ENCODE measurements at places on chromosomes 6 and 20.
A peak's percentile ranks its signal among the peaks of the same experiment; 100 is the strongest.

DNA sequence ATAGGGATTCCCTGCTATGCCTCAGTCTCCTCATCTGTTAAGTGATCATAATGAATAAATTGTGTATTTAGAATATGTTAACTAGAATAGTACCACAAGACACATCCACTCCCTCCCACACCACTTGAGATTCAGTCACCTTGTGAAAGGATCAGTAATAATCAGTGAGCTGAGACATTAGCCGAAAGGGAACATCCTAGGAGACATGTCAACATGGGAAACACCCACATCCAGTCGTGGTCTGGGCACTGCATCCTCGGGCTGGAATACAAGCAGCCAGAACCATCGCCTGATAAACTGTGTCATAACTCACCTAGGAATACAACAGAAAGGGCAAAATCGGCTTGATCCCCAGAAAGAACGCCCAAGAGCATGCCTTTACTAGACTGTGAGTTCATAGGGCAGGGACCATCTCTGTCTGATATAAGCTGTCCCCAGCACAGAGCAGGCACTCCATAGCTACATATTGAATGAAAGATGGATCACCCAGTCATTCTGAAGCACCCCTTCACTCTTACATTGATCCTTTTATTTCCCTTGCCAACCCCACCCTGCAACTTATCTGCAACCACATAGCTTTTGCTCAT lies 23.9 kb downstream of the RIPOR2 start:
- DNase-seq, result no peak

GRCh38 chr6:44041461-44042260 lies 85.6 kb downstream of the MRPL14 start:
- no peak for DNase-seq

GRCh38 chr6:6379573-6379972 lies 59.1 kb upstream of the F13A1 start:
- DNase-seq, result no peak

DNA sequence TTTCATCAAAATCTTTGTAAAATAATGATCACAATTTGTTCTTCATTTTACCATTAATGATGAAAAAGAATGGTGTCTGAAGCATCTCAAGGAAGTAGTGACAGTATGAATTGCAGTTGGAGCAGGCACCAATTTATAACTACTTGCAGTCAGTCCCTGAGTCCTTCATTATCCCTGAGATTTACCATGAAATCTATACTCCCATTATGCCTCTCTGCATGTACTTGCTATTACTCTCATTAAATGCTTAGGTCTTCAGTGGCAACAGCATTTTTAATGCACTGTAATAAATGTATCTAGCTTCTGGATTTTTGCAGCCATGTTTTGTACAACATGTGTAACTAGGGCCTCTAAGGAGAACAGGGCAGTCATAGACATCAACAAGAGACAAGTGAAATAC lies 708.8 kb downstream of the EYS start:
- no peak for DNase-seq

DNA sequence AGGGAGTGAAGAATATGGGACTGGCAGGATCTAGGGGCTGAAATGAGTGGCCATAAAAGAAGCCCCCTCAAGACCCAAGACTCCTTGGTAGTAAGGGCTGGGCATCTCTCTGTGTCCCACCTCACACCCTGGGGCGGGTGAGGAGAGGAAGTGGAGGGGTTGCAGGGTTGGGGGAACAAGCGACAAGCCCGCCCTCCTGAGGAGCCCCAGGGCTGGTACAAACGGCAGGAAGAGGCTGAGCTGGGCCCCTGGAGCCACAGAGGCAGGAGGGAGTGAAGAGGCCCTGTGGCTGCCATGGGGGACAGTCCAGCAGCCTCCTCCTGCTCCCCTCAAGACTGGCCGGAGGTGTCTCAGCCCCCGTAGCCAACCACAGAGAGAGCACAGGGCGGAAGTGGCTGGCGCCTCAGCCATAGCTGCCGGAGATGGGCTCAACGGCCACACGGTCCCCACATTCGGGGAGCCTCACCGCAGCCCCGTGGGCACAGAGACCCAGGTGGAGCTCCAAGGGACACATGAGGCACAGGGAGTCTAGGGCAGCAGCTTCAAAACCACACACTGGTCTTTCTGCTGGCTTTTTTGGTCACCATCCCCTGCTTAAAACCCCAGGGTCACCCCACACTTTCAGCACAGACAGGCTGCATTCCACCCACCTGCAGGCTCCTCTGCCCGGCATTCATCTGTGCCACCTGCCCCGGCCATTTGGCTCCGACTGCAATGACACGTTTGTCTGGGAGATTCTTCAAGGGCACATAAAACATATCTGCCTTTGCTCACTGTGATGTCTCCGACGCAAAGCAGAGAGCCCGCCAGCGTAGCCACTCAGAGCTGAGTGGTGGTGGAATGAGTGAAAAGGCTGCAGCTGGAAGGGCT lies 524 bp downstream of the C20orf203 start:
- no peak for DNase-seq

DNA sequence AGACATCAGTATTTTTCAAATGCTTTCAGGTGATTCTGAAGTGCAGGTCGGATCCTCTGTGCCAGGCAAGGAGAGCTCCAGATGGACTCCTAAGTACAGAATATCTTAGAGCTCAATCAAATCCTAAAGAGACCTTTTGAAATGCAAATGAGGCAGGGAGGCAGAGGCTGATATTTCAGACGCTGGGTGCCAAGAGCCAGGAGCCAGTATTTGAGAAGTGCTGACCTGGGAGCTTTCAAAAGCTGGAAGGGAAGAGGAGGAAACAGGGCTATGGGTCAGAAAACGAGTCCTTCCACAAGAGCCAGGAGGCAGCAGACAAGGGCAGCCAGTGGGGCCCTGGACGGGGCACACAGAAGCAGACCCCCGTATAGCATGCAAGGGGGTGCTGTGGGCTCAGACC lies 46.1 kb upstream of the DSN1 start:
- DNase-seq, result peak; percentile 75

- DNase-seq, result no peak
These were observed 118.5 kb upstream of the SYNDIG1 start for GRCh38 chr20:24350923-24351368.

DNA sequence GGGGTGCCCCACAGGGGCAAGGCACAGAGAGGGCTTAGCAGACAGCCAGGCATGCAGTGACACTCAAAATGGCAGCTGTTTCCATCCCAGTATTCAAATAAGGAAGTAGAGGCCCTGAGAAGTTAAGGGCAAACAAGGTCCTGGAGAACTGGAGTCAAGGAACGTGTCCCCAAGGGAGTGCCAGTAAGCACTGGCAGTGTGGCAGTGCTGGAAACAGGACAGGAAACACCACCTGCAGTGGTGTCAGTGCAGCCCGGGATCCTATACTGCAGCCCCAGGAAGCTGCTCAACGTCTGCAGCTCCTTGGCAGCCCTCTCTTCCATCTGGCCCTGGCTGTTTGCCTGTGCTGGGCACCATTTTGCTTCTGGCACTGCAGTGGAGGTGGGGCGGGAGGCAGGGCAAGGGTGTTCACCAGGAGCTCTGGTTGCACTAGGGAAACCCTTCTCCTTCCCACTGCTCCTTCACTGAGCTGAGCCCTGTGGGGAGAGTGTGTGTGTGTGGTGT lies 56.3 kb downstream of the EDN3 start:
- DNase-seq, result no peak

DNA sequence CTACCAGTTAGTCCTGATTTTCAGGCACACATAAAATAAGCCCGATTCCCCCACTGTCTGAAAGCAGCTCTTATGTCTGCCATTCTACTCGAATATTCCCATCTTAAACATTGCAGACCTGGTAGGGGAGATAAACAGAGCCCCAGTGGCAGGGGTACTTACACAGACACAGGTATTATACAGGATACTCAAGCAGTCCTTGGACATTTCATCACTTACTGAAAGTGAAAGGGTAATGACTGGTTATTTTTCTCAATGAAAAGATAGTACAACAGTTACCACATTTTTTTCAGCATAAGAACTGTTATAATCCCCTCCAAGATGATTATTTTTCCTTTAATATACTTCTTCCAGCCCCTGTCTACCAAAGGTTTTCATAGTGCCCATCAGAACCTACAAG lies 37.8 kb downstream of the TRPC4AP start:
- DNase-seq, result no peak

DNA sequence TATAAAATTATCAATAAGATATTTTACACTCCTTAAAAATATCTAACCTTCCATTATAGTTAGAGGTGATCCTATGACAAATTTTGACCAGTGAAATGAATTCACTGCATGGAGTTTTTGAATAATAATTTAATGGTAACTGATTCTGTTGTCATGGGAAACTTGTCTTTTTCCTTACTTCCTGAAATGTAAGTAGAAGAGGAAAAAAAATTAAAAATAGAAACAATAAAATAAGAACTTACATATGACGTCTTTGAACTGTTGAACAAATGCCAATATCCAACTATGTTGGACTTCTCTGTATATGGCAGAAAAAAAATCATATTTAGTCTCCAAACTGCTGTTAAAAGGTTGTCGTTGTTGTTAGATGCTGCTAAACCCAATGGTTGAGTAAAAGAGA lies 26.3 kb downstream of the PPP1R14C start:
- DNase-seq, result no peak

GRCh38 chr6:108801366-108801765 lies 46.9 kb upstream of the ARMC2 start:
- no peak for DNase-seq

GRCh38 chr6:143061597-143062385 lies 1.1 kb downstream of the AIG1 start:
- no peak for DNase-seq

DNA sequence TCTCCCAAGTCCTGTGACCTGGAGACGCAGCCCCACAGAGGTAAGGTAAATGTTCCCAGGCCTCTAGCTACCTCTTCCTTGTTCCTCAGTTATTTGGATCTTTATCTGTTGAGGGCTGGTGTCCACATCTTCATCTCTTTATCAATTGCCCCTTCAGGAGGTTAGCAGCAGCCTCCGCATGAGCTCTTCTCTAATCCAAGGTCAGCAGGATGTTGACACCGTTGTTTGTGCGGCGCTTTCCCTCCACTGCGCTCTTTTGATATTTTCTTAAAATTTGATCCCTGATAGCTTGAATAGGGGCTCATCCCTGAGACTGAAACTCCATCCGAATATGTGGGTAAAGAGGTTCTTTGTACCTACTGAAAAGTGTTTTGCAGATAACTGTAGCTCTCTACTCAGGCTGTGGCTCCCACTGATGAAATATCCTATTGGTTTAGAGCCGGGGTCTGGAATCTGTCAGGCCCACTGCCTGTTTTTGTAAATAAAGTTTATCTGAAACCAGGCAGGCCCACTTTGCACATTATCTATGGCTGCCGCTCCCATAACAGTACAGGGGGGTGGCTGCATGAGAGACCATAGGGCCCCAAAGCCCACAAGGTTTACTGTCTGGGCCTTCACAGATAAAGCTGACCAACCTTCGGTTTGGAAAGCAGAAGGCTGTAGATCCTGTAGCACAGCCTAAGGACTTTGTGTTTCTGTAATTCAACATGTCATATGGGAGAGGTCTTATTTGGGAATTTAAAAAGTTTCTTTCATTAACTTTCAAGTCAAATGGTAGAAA lies 362.6 kb downstream of the QKI start:
- DNase-seq, result no peak

DNA sequence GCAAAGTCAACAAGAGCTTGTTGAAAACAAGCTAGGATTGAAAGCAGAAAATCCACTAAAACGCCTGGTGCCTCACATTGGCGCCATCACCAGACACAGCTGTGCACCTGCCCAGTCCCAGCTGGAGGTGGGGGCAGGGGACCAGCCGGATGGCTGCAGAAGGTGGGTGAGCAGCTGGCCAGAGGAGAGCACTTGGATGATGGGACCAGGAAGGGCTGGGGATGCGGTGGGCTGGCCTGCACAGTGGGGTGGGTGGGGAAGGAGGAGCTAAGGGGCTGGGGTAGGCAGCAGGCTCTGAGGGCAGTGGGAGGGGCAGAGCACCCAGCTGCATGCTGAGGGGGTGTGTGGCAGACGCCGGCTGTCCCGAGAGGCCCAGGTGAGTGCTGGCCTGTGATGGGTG lies 7.1 kb downstream of the CABLES2 start:
- DNase-seq, result no peak

DNA sequence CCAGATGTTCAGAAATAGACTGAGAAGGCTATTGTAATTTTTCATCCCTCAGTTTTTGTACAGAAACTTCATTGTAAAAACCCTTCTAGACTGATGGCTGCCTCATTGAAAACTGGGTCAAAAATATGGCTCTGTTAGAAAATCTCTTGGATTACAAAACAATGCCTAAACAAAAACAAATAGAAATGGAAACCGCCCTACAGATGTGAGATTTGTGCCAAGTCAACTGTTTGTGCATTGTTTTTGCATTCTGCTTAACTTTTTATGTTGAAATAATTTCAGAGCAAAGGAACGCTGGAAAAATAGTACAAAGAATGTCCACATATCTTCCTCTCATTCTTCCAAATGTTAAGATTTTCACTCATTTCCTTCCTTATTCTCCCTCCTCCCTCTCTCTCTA lies 425.1 kb downstream of the FOXA2 start:
- no peak for DNase-seq

DNA sequence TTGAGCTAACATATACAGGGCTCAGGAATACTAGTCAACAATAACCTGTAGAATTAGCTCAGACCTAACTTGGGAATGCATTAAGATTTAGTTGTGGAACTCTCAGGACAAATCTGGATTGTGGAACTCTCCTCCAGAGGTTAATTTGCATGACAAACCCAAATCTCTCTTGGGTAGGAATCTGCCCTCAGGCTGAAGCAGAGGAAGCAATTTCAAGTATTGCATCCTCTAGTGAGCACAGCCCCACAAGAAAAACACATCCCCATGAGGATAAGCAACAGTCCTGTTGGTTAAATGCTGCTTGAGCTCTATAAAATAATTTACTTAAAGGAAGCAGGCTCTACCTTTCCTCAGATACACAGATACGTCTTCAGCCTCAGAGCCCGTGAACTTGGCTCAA lies 170.9 kb upstream of the STXBP5 start:
- DNase-seq, result no peak

DNA sequence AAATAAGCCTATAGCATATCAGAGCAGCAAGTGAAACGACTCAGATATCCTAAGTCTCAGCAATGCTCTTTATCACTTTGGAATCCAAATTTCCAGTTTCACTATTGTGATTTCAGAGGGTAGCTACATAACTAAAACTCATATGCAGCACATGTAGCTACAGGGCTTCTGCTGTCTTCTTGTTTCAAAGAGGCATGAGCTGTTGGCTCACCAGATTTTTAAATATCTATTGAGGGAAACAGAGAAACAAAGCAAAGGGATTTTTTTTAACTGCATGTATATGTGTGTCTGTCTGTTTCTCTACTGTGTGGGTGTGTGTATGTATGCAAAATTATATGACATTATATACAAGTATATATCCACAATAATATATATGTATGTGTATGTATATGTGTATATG lies 258.4 kb downstream of the HDGFL1 start:
- DNase-seq, result no peak

GRCh38 chr6:128036808-128037570 lies 136.1 kb upstream of the THEMIS start:
- no peak for DNase-seq

- DNase-seq, result no peak
These were observed 193.3 kb upstream of the SYNDIG1 start for GRCh38 chr20:24275946-24276705.

- DNase-seq, result no peak
These were observed 161.4 kb downstream of the CLIC5 start for GRCh38 chr6:45854149-45854742.
